ENCODE measurements at places on chromosomes 6 and 20.

GRCh38 chr6:149964308-149965193 lies 808 bp downstream of the ULBP1 start:
- peak; percentile 24 for DNase-seq

DNA sequence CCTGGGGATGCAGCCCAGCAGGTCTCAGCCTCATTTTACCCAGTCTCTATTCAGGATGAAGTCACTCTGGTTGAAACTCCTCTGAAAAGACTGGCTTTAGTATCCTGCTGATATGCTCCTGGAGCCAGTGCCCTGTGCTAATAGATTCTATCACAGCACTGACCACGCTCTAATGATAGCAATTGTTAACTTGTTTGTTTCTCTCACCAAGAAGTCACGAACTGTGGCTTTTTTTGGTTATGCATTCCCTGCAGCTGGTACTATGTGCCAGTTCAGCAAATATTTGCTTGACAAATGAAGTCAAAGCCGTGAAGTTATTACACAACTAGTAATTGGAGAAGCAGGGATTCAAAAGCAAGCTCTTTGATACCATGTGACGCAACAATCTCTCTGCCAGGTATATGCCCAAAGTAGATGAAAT lies 754.6 kb downstream of the KIF16B start:
- no peak for DNase-seq

GRCh38 chr6:110326057-110326456 lies 32.1 kb downstream of the METTL24 start:
- no peak for DNase-seq

GRCh38 chr6:104809116-104809515 lies 50.6 kb downstream of the HACE1 start:
- DNase-seq: no peak

DNA sequence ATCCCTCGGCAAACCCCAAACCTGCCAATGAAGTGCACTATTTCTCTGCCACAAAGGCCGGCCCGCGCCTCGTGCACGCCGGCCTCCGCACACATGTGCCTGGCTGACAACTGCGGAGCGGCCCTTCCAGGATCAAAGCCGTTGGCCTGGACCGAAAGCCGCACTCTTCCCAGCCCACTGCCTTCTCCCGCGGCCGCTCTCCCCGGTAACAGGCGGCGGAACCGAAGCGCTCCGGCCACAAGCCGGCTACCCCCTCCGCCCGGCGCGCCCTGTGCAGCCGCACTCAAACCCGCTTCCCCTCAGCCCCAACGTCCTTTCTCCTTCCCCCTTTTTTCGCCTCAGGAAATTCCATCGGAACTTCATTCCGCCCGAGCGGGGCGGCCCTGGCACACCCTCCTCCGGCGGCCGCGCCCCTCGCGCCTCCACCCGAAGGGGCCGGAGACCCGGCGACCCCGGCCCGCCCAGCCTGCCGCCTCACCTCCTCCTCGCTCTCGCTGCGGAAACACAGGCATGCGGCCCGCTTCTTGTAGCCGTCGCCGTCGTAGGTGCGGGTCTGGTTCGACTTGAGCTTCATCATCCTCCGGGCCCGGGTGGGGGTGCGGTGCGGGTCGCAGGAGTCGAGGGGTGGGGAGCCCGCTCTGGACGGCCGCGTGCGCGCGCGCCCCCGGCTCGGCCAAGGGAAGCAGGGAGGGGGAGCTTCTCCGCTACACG lies 528 bp downstream of the NUDT3 start:
- peak; percentile 48 for DNase-seq

- no peak for DNase-seq
These were observed 56.0 kb downstream of the KCNK5 start for GRCh38 chr6:39173270-39173669.

DNA sequence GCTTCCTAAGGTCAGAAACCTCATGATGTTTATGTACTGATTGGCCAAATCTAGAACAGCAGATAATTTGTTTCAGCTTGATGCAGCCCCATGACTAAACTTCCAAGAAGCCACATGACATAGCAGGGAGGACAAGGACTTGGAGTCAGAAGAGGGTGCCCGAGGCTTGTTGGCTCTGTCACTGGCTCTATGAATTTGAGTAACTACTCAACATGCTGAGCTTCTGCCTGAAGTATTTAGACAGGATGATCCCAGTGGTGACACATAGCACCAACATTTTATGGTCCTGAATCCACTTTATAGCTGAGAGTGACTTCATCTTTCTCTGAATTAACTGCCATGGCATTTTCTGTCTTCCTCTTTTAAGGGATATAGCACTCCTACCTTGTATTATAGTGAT lies 13.5 kb upstream of the TBX18 start:
- DNase-seq: peak; percentile 61

- peak; percentile 89 for DNase-seq
These were observed 338.9 kb downstream of the ESR1 start for GRCh38 chr6:152146385-152146784.

GRCh38 chr20:9119776-9120175 lies 50.9 kb downstream of the PLCB4 start:
- no peak for DNase-seq

DNA sequence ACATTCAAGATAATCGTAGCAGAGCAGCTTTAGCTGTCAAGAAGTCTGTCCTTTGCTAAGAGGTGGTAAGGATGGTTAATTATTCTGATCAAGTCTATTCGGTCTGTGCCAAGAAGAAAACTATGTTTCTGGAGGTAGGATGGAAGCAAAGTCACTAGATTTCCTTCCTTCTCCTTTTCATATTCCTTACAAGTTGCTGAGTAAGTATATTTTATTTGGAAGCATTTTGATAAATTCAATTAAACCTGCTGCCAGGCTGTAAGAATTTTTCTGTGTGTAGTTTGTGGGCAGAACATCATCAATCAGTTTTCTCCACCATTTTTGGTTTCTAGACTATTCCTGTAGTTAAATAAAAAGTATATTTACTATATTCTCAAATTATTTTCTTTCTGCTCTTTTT lies 311.3 kb downstream of the PRKN start:
- no peak for DNase-seq

DNA sequence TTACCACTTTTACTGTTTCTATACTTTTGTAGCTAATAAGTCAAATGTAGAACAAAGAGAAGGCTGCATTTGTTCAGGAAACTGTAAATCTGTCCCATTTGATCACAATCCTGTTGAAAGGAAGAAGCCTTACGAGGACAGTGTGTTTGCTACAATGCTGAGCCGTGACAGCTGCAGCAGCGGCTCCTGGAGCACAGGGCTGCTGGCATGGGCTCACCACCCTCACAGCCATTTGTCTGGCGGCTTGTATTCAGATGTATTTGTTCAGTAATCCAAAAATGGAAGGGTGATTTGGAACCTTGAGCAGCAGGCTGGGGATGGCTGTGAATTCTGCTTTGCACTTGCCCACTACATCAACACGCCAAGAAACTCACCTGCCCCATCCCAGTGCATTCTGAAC lies 5.7 kb downstream of the TUBB2A start:
- no peak for DNase-seq

DNA sequence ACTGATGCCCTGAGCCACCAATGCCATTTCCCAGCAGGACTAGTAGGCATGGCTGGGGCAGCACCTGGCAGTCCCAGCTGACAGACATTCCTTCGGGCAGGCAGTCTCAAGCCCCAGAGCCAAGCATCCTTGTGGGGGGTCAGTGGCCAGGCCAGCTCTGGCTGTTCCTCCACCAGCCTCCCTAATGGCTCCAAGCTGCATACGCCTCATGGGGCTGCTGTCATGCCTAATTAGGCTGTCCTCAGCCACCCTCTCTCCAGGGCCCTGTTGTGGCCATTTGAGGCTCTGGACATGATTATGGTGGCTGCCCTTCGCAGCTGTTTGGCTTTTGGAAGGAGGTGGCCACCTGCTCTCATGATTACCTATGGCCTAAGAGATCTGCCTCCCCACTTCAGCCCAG lies 79.4 kb downstream of the DLGAP4 start:
- no peak for DNase-seq

- no peak for DNase-seq
These were observed 165.1 kb upstream of the SLC24A3 start for GRCh38 chr20:19047040-19047950.

DNA sequence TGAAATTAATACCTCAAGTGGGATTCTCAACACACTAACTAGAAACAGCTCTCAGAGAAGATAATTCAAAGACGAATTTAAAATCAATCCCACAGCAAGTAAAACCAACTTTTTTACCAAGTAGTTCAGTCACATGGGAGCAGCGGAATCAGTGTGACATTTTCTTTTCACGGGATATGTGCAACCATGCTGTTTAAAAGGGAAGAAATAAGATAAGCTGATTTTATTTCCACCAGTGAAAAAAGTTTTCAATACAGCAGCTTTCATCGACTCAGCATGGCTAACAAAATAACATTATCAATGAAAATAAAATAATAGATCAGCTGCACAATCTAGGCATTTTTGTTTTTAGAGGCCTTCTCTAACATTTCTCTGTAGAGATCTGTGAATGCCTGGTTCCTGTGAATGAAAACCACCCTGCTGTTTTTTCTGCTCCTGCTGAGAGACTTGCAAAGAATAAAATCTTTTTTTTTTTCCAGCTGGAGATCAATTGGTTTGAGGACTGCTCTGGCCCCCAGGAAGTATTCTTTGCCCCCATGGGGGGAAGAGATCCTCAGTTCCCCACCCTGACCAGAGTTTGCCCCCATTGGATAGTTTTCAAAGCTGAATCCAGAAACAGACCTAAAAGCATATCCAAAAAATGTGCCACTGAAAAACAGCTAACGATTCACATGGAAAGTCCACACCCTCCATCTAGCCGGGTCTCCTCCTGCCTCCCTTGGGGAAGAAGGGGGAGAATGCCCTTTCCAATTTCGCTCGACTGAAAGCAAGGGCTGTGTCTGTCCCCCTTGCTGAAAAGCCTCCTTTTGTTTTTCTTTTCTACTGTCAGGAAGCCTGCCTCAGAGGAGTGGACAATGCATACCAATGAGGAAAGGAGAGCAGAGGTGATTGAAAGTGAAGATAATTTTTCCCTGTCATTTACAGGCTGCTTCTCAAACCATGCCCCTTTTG lies 317.6 kb downstream of the PRKN start:
- DNase-seq: no peak

- DNase-seq: peak; percentile 60
These were observed 162.2 kb downstream of the KCNQ5 start for GRCh38 chr6:72784071-72784470.

- peak; percentile 88 for DNase-seq
These were observed 31.4 kb upstream of the MARCKS start for GRCh38 chr6:113825781-113826180.

- peak; percentile 27 for DNase-seq
These were observed 164.1 kb upstream of the JAG1 start for GRCh38 chr20:10837901-10838300.

DNA sequence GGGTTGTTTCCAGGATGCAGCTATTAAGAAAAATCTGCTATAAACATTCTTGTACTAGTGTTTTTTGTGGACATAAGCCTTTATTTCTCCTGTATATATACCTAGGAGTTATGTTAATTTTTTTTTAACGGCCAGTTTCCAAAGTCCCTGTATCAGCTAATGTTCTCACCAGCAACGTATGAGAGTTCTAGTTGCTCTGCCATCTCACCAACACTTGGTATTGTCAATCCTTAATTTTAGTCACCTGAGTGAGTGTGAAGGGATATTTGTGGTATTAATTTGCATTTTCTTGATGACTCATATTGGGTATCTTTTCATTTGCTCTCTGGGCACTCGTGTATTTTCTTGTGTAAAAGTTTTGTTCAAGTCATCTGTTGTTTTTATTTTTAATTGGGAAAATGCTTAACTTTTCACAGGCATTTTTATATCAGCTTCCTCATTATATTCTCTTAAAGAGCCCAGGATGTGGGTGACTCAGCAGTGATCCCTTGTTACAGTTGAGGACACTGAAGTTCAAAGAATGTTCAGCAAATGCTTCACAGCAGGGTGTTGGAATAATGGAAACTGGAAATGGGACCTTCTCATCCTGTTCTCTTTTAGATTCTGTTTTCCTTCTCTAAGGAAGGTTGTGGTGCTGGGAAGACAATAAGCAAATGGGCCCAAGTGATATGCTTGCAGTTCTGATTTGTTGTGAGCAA lies 211.7 kb upstream of the PRND start:
- peak; percentile 14 for DNase-seq

DNA sequence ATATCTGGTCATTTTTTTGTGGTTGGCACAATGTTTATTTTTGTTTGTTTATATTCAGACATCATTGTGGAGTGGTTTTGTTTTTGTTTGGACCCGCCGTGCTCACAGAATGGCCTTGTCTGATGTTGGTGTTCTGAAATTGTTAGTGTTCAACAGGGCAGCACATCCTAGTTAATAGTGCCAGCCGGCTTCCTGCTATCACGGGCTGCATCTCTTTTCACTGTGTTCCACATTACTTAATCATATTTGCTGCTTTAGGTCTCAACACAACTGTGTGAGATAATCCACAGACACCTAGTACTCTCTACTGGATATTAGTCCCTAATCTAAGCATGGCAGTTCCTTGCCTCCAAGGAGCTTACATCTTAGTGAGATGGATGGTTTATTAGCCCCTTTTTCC lies 2.8 kb upstream of the EIF2S2 start:
- no peak for DNase-seq

- DNase-seq: no peak
These were observed 11.8 kb downstream of the CCR6 start for GRCh38 chr6:167134448-167135328.

GRCh38 chr6:423799-424345 lies 32.3 kb downstream of the IRF4 start:
- DNase-seq: no peak

GRCh38 chr6:55445648-55446204 lies 118.5 kb downstream of the GFRAL start:
- peak; percentile 15 for DNase-seq

- DNase-seq: no peak
These were observed 151.2 kb downstream of the PDE10A start for GRCh38 chr6:165511807-165512206.

All from fibroblast of skin of abdomen (primary cell).